Mesenchymal stem cell (in vitro differentiated cells and primary cell): ENCODE measurements at places on chromosomes 5 and 9.

DNA sequence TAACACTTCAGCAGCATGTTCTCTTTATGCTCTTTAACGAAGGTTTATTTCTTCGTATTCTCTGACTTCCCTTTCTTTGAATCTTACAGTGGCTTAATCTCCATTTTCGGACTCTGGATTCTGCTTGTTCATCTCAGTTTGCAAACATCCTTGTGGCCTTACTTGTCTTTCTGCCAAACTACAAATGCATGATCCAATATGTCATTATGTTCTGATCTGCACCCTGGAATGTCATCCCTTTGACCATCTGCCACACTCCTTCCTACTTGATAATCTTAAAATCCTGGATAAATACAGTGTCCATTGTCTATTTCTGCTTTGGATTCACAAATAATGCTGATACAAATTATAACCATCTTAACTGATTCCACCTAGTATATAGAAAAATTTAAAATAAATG is 499.2 kb downstream of the CDH18 start:
- no peak for DNase-seq

- DNase-seq: no peak
These were observed 520.0 kb upstream of the C9orf72 start for GRCh38 chr9:28092981-28093936.

- DNase-seq: peak; percentile 92
These were observed 192.6 kb downstream of the TLE4 start for GRCh38 chr9:79764374-79764773.

- no peak for DNase-seq
These were observed 97.3 kb upstream of the SH3GL2 start for GRCh38 chr9:17481565-17481964.

DNA sequence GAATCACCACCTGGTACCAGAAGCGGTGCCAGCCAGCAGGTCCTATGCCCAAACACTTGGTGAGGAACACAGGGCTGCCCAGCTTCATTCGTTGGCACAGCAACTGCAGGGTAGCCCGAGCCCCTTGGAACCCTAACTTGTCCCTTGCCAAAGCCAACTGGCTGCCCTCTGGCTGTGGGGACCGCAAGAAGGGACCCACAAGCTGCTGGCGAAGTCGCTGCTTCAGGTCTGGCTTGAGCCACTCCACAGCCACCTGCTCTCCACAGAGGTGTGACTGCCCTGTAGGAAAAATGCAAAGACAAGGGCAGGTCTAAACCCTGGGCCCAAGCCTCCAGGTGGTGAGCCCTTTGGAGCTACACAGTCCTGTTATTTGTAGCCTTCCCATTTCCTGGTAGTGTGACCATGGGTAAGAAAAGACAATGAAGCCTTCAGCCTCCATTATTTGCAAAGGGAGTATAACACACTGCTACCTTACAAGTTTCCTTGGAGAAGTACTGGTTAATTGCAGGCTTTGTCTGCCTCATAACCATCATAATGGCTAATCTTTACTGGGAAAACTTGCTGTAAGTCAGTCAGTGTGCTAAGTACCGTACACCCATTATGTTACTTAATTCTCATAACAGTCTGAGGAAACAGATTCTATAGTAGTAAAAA is 1.8 kb downstream of the DND1 start:
- no peak for DNase-seq

DNA sequence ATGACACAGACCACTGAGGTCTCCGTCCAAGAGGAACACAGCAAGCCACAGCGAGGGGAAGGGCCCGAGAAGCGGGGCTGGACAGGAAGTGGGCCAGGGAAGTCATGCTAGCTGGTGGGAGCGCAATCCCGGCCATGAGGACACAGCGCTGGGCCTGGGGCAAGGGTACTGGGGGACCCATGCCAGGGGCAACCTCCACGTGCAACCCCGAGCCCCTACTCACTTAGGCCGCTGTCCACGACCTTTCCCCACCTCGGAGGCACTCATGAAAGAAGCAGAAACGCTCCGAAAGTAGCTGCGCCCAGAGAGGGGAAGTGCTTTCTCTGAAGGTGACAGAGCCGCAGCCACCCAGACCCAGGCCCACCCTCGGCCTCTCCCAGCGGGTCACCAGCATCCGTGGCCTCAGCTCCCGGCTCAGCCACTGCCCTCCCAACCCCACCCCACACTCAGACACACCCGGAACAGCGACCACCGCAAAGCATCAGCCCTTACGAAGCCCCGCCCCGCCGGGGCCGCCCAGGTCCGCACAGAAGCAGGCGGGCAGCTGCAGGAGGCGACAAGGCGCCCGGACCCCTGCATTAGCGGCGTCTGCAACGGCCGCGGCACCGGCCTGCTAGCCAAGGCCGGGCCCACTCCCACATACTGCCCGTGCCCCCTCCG is 782 bp downstream of the BICD2 start:
- peak; percentile 42 for DNase-seq

DNA sequence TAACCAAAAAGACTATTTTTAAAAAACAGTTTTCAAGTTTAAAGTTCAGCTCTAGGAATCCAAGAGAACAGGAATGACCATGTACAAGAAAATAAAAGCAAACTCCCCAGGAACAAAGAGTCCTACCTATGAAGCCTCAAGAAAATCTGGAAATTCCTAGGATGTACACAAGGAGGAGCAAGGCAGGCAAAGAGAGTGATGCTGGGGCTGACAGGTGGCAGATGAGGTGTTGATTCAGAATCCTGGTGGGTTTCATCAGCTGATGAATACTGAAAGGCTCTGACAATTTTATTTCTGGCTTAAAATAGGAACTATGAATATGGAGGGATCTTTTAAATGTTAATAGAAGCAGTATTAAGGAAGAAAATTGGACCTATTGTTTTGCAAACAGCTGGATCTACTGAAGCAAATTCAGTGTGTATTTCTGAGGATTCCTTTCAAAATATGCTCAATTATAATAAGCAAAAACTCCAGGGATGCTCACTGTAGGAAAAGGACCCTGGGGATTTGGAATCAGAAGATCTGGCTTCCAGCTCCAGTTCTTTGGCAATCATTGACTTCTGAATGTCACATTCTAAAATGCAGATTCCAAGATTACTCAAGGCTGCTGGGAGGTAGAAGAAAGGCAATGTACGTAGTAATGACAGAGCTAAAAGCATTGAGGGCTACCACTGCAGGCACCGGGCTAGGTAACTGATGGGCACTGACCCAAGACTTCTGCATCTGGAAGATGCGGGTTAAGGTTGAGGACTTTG is 28.0 kb upstream of the SH3RF2 start:
- DNase-seq: no peak

GRCh38 chr5:124342986-124343385 is 403.5 kb downstream of the ZNF608 start:
- DNase-seq: no peak

DNA sequence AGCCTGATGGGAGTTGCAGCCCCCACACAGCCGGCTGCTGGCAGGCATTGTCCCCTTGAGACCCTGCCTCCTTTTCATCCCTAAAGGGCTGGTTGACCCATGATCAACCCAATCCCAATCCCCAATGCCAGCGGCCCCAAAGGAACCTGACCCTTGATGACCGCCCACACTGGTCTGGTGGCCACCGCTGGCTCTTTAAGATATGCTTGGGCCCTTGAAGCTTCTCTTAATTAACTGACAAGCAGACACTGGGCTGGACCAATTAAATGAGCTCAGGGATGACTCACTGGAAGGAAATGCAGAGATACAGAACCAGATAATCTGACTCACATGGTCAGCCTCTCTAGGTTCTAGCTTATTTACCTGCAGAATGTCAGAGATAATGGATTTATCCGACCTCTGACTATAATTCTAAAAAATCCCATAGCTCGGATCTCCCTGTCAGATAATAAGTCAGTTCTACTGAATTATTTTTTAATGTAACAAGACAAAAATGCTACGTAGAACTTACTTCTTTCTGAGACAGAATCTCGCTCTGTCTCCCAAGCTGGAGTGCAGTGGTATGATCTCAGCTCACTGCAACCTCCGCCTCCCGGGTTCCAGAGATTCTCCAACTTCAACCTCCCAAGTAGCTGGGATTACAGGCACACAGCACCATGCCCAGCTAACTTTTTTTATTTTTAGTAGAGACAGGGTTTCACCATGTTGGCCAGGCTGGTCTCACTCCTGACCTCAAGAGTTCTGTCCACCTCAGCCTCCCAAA is 11.1 kb upstream of the MLANA start:
- peak; percentile 87 for DNase-seq

DNA sequence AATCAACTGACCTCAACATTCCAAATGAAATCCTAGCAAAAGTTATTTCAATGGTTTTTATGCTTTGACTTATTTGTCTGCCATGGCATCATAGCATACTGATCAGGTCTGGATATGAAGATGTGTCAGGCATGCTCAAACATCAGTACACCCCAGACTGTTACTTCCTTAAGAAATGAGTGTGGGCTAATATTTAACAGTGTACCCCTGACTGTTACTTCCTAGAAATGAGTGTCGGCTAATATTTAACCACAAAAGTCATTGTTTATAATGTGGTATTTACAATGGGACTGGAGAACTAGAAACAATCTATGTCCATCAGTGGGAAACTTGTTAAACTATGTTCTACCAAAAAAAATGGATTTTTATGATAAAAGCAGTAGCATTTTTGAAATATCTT is 38.1 kb upstream of the HNRNPA0 start:
- no peak for DNase-seq

GRCh38 chr5:10678244-10678643 is 82.8 kb downstream of the DAP start:
- no peak for DNase-seq

GRCh38 chr9:114072184-114073140 is 5.6 kb downstream of the AMBP start:
- no peak for DNase-seq

DNA sequence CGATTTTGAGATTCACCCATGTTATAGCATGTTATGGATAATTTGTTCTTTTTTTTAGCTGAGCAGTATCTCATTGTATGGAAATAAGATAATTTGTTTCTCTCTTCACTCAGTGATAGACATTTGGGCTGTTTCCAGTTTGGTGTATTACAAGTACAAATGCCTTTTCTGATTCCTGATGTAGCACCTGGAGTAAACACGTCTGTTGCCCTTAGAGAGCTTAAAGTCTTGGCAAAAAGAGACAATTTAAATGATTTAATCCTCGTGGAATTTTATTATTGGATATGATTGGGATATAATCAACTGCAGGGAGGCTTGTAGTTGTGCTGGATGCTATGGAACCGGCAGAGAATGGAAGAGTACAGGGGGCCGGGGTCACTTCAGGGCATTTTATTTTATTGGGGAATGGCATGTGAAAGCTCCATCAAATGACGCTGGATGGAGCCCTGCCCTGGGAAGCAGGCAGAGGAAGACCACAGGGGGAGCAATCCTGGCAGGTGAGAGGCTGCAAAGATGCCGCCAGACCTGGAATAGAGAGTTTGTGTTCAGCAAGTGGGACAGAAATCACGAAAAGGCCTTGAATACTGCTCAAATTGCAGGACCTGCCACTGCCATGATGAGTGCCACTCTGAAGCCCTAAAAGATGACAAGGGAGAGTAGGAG is 31.0 kb upstream of the TGFBI start:
- DNase-seq: no peak

GRCh38 chr9:115378758-115379157 is 260.8 kb upstream of the TNC start:
- no peak for DNase-seq

DNA sequence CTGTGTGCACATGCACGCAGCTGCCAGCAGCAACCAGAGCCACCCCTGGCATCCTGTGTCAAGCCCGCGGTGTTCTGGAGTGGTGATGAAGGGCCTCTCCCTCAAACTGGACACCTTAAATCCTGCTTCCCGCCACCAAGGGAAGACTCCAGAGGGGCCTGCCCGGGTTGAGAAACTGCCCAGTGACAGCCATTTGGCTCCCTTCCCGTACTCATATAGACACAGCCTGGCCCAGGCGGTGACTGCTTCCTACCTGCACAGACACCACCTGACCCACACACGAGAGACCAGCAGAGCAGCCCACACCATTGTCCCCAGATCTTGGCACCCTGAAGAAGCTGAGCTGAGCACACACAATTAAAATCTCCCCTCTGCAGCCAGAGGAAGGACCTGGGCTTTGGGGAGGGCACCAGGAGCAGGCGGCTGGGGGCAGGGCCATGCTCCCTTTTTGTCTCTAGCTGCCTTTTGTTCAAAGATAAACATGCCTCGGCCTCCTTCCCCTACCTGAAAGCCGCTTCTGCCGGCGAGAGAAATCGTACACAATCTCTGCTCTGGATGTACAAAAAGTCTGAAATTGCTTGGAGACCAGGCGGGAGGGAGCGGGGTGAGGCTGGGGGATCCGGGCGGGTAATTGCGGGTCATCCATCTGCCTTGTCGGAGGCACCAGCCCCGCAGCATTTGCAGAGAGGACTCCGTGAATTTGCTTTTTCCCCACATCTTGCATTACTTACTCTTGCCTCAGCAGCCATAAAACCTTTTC is 78.4 kb downstream of the TSPAN17 start:
- DNase-seq: no peak

- DNase-seq: peak; percentile 55
These were observed 686.5 kb upstream of the DMAC1 start for GRCh38 chr9:8486095-8486494.

DNA sequence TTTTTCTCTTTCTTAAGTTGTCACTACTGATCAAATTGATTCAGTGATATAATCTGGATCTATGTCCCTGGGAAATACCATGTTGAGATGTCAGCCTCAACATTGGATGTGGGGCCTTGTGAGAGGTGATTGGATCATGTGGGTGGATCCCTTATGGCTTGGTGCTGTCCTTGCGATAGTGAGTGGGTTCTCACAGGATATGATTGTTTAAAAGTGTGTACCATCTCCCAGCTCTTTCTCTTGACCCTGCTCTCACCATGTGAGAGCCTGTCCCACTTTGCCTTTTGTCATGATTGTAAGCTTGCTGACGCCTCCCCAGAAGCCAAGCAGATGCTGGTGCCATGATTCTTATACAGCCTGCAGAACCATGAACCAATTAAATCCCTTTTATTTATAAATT is 68.6 kb downstream of the ST8SIA4 start:
- no peak for DNase-seq

- DNase-seq: no peak
These were observed 76.5 kb upstream of the SARDH start for GRCh38 chr9:133814586-133815208.

GRCh38 chr9:108639696-108640095 is 216.1 kb downstream of the ACTL7B start:
- peak; percentile 45 for DNase-seq

- no peak for DNase-seq
These were observed 314.4 kb upstream of the IRX4 start for GRCh38 chr5:2196989-2197619.

DNA sequence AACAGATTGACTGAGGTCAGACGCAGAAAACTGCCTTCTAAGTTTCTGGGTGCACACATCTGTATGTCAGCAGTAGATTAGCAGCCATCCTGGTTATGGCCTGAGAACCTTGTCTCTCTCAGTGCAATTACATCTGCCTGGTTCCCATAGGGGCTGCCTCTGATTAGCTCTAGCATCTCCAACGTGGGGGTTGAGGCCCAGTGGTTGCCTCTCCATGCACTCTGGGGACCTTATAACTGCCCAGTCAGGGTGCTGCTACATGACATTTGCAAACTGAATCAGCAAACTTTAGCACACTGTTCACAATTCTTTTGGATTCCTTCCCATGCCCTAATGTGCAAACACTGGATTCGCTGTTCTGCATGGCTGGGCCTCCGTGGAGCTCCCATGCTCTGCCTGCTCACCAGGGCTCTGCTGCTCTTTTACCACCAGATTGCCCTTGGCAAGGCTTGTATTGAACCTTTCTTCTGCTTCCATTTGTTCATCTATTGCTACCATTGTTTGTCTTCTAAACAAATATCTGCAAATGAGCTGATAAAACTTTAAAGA is 36.2 kb downstream of the SNX18 start:
- DNase-seq: no peak

GRCh38 chr9:21244836-21245235 is 5.0 kb upstream of the IFNA14 start:
- DNase-seq: no peak
